SK-N-SH treated with all-trans-retinoic acid at 6 μM for 48 hours (cell line): ENCODE measurements at places on chromosomes 7 and 10.
A peak's percentile ranks its signal among the peaks of the same experiment; 100 is the strongest.

GRCh38 chr10:122640921-122641320, 58.7 kb downstream of the C10orf120 start:
- no peak for ATAC-seq

DNA sequence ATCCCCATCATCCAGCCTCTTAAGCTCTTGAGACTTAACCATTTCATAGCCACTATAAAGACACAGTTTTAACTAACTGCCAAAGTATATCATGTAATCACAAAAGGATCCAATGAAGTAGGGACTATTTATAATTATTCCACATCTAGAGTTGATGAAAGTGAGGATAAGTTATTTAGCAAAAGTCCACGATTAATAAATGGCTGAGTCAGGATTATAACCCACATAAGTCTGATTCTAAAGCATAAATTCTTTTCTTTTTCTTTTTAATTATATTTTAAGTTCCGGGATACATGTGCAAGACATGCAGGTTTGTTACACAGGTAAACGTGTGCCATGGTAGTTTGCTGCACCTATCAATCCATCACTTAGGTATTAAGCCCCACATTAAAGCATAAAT, 166.1 kb downstream of the PPP1R3A start:
- ATAC-seq: no peak

GRCh38 chr7:69208848-69209247, 389.4 kb upstream of the AUTS2 start:
- ATAC-seq: no peak

GRCh38 chr10:127276794-127277462, 80.5 kb upstream of the INSYN2A start:
- ATAC-seq: no peak

- ATAC-seq: no peak
Observed at GRCh38 chr7:101728128-101728527, 89.3 kb upstream of the CUX1 start.

- no peak for ATAC-seq
Observed at GRCh38 chr10:51106311-51106945, 32.1 kb downstream of the PRKG1 start.

- peak; percentile 42; the same call in 2 of the 3 replicates for ATAC-seq
Observed at GRCh38 chr10:9230625-9231024, 1176.1 kb downstream of the GATA3 start.

- ATAC-seq: no peak
Observed at GRCh38 chr10:61895898-61896600, 5.5 kb upstream of the ARID5B start.
